ENCODE measurements at places on chromosomes 7 and 10.

GRCh38 chr10:77564731-77565589 is 72.6 kb downstream of the KCNMA1 start:
- no peak for DNase-seq

DNA sequence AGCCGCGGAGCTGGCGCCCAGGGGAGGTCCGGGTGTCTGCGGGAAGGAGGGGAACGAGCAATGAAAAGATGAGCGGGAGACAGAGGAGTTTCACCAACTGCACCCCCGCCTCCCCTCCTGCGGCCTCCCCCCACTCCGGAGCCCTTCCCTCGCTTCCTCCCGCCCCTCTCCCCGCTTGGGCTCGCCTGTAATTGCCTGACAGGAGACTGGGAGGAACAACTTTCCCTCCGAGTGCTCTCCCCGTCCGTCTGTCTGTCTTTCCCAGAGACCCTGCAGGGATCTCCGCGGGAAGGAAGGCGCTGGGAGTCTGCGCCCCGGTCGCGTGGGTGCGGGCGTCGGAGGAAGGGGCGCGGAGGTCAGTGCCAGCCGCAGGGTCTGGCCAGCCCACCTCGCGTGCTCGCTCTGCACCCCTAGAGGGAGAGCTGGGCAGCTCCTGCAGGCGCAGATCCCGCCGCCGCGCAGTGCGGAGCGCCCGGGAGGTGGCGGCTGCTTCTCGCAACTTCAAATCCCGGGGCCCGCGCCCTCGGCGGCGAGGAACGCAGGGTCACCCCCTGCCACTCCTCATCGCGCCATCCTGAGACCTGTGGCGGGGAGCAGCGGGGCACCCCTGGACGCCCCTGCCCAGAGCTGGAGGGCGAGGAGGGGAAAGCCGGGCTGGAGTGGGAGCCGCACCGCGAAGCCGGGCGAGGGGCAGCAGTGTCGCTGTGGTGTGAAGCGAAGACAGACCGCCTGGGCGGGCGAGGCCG is 511 bp upstream of the NRP1 start:
- no peak for DNase-seq

- no peak for DNase-seq
Observed at GRCh38 chr7:129665013-129665401, 53.5 kb downstream of the NRF1 start.

DNA sequence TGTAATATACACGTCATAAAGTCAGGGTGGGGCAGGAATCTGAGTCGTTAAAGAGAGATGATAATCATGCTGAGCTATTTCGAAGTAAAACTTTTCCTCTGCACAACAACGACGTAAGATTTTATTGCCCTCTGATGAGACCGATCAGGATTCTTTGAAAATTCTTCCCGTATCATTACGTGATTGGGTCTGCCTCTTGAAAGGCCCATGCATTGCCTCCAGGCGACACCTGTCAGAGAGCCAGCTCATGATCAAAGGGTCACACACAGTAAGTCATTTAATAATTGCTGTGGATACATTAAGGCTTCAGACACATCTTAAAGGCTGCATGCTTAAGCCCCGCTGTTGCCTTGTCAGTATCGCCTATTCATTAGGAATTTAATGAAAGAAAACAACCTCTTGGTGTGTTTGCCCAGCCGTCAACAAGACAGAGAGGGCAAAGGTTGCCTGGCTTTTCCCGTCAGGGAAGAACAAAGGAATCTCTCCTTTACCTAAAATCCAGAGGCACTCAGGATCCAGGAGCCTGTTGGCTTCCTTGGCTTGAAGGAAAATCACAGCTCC is 189.0 kb upstream of the SH2B2 start:
- no peak for DNase-seq

GRCh38 chr10:130781206-130781605 is 530.3 kb downstream of the TCERG1L start:
- DNase-seq, result no peak

DNA sequence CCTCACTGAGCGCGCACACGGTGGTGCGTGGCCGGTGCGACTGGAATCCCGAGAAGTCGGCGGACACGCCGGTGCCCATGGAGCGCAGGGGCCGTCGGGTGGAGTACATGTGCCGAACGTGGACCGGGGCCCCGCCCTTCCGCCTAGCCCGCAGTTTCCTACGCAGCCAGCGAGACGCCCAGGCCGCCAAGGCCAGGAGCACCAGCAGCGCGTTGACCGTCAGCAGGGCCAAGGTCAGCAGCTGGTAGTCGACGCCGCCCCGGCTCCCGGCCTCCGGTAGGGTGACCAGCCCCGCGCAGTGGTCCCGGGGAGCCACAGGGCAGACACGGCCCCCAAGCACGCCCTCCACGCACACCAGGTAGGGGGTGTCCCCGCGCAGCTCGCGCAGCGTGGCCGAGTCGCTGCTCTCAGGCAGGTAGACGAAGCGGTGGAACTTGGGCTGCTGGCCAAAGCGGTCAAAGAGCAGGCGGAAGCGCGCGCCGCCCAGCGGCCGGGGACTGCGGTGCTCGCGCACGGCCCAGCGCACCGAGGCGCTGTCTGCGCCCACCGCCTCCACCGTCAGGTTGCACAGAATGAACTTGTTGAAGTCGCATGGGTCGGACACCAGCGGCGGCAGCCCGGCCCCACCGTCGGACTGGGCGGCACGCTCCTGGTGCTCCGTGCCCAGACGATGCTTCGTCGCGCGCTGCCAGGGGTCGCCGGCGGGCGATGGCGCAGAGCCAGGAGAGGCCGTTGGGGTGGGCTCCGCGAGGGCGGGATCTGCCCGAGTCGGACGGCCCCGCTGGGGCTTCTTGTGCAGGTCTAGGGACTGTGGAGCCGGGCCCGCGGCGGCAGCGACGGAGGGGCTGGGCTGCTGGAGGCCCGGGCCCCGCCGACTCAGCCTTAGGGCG is 2.2 kb downstream of the TRIL start:
- DNase-seq, result no peak

DNA sequence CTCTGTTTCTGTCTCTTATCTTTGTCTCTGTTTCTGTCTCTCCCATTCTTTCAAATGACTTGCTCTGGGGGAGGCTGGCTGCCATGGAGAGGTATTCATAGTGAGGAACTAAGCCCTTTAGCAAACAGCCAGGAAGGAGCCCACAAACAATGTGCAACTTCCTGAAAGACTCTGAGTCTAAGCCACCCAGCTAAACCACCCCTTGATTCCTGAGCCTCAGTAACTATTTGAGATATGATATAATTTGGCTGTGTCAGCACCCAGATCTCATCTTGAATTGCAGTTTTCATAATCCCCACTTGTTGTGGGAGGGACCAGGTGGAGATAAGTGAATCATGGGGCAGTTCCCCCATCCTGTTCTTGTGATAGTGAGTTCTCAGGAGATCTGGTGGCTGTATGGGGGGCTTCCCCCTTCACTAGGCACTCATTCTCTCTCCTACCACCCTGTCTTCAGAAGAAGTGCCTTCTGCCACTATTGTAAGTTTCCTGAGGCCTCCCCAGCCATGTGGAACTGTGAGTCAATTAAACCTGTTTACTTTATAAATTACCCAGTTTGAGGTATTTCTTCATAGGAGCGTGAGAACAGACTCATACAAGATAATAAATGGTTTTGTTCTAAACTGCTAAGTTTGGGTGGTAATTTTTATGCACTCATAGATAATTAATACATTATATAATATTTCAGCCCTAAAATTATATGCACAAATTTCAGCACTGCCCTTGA is 121.2 kb upstream of the FOXP2 start:
- DNase-seq, result no peak

DNA sequence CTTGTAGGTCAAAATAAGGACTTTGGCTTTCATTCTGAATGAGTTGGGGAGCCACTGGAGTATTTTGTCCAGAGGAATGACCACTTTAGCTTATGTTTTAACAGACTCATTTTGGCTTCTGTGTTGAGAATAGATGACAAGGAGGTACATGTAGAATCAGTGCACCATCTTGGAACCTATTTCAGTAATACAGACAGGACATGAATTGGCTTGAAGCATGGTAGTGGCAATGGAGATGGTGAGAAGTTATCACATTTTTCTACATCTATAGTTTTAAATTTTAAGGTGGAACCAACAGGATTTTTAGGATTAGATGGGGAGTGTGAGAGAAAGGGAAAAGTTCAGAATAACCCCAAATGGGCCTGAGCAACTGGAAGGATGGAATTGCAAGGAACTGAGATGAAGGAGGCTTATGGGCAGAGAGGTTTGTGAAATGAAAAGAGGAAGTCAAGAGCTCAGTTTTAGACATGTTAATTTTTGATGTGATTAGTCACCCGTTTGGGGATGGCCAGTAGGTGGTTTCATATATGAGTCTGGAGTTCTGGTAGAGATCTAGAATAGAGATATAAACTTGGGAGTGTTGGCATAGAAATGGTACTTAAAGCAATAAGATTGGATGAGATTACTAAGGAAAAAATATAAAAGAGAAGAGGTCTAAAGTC is 89.2 kb upstream of the JAZF1 start:
- DNase-seq, result no peak

DNA sequence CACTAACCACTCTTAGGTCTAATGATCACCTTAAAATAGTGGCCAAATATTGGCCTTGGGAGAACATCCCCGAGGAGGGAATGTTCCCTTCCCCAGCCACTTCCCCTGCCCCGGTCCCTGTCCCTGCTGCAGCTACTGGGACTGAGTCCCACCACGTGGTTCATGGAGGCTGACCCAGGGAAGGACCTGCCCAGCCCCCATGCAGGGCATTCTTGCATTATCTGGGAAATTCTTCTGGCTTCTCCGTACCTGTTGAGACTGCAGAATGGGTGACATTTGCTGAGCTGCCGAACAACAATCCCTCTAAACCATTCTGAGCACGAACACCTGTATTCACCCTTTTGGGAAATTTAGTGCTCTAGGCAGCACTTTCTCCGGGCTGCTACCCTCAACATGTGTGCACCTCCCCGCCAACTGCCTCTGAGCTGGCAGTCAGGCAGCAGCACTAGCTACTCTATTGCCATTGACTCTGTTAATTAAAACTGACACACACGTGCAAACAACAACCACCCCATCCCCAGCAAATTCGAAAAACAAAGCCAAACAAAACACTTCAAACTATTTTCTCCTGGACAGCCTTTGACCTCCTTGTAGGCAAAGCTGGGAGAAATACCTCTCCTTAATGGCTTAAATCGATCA is 567.4 kb upstream of the MKI67 start:
- no peak for DNase-seq

- DNase-seq, result no peak
Observed at GRCh38 chr7:42227936-42228591, 8.9 kb downstream of the GLI3 start.

Measured in esophagus squamous epithelium (tissue), 5 donors.